Activated CD8-positive, alpha-beta memory T cell treated with anti-CD3 and anti-CD28 coated beads for 1 hour (primary cell): ENCODE measurements at places on chromosomes 5 and 9.

GRCh38 chr5:68261569-68262065 lies 46.1 kb downstream of the PIK3R1 start:
- no peak for DNase-seq

- no peak for DNase-seq
Measured at GRCh38 chr9:114720086-114720676, 38.2 kb upstream of the TEX48 start.

GRCh38 chr5:174490728-174491127 lies 233.7 kb upstream of the MSX2 start:
- DNase-seq = no peak

DNA sequence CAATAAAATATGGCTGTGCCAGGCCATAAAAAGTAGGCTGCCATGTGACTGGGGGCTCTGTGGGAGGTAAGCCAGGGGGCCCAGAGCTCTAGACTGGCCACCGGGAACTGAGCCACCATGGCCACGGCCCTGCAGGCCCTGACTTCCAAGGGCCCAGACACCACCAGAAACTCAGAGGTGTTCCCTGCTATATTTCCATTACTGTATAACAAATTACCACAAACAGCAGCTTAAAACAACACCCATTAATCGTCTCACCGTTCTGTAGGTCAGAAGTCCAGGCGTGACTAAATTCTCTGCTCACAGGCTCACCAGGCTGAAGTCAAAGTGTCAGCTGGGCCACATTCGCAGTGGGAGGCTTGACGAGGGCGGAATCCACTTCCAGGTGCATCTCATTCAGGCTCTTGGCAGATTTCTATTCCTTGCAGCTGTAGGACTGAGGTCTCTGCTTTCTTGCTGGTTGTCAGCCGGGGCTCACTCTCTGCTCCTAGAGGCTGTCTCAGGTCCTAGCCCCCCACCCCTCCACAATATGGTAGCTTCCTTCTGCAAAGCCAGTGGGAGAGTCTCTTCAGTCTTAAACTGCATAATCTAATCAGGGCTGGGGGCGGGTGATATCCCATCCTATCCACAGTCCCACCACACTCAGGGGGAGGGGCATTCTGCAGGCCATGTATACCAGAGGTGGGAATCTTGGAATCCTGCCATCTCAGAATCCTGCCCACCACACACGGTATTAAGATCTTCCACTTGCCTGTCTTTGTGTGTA lies 125.4 kb downstream of the C5orf15 start:
- no peak for DNase-seq

DNA sequence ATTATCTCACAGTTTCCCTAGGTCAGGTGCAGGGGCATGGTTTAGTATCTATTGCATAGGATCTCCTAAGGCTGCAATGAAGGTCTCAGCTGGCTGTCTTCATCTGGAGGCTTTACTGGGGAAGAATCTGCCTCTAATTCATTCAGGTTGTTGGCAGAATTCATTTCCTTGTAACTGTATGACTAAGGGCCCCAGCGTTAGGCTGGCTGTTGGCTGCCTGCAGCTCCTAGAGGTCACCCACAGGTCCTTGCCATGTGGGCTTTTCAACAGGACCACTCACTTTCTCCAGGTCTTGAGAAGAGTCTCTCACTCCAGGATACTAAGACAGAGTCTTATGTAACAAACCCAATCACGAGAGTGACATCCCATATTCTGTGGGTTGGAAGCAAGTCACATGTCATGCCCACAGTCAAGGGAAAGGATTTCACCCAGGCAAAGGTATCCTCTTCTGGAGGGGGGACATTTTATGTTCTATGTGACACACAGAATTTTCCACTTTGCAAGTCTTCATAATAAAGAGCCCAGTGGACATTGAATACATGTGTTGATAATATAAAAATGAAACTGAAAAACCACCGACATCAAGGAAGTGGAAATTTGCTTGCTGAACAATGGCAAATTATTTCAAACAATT lies 38.2 kb downstream of the HMHB1 start:
- DNase-seq = no peak
